ENCODE measurements at places on chromosomes 2 and 18.

DNA sequence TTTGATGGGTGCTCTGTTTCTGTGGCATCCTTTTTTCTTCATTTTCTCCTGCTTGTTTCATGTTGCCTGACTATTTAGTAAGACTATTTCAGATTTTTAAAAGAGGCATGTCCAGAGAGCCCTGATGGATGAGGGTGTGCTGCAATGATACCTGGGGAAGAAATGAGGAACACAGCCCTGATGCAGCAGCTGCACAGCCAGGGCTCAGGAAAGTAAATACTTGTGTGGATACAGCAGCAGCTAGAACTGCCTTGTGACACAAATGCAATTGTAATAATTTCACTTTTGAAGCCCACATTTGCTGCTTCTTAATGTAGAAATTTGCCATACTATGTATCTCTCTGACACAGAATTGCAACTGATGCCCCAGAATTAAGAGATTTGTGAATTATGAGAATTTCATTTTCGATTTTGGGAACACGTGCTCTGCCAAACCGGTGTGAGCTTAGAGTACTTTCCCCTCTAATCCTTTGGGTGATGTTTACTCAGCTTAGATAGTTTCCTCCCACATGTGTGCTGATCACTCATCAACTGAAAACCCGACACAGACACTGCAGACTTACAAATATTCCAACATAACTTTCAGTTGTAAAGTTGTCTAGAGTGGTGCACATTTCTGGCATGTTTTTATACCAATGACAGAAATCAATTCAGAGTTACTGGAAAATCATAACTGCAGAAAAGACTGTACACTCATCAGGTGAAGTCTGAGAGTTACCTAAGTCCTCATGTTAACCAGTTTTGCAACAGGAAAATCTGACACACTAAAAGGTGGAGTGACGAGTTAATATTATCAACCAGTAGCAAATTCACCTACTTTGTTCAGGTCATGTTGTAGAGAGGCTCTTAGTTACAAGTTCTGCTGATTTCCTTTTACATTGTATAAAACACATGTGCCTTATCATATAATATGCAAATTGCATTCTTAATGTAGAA, 383.4 kb downstream of the CBLN2 start:
- peak; percentile 7 for DNase-seq

- DNase-seq, result no peak
These were observed 54.8 kb upstream of the DOCK10 start for GRCh38 chr2:225097035-225097434.

GRCh38 chr2:108414256-108414876, 34.6 kb upstream of the GCC2 start:
- no peak for DNase-seq

DNA sequence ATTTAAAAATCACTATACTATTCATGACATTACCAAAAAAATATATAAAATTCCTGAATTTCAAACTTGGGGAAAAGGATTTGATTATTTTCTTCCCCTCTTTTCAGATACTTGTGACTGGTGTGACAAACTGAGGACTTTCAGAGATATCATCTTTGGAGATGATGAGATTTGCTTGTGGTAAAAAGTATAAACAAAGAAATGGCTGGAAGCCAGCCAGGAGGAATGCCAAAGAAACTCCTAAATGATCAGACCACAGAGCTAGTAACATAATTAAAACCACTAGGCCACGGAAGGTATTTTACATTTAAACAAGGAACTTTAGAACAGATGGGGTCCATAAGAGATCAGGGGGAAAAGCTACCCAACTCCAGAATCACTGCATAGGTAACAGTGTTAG, 58.7 kb downstream of the PIGN start:
- DNase-seq, result peak; percentile 12

DNA sequence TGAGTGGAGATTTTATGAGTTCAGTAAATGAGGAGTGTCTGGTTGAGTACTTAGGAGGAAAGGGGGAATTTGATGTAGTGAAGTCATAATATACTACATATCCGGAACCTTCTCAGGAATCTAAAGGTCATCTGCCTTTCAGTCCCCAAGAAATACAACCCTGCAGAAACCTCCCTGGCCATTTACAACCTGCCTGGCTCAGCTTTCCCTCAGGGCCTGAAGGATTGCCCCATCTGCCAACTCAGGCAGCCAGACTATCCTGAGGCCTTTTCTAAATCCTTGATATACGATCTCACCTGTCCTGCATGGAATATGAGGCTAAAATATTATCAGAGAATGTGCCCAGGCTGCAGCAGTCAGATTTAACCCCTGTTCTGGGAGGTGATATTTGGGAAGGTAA, 165.4 kb upstream of the SPOPL start:
- no peak for DNase-seq
